ENCODE measurements at places on chromosomes 12 and 14.

DNA sequence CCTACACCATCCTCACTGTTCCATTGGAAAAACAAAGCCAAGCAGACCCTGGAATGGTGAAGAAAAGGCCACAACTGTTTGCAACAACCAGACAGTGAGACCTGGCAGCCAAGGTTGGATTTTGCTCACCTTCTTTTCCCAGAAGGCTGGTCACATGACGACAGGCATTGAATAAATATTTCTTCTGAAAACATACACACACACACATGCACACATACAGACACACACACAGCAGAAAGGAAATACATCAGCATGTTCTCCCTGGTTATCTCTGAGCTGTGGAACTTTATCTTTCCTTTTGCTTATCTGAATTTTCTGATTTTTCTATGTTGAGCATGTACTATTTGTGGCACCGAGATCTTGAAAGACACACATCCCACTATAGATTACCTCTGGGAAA, 38.0 kb upstream of the CCDC60 start:
- no peak for DNase-seq

GRCh38 chr14:55438066-55438683, 2.2 kb downstream of the TBPL2 start:
- DNase-seq = no peak

DNA sequence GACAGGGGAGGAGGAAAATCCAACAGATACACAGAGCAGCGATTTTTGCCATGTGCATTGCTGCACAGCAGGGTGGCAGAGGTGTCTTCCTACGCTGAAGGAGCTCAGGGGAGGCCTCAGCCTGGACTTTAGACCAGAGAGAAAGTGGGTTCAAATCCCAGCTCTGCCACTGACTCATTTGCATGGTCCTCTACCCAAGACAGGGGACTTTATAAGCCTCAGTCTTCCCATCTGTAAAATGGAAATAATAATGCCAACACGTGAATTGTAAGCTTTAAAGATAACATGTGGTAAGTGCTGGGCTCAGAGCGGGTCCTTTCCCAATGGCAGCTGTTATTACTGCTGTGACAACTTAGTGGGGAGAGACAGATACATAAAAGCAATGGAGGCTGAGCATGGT, 62.0 kb downstream of the MAP1LC3B2 start:
- no peak for DNase-seq

DNA sequence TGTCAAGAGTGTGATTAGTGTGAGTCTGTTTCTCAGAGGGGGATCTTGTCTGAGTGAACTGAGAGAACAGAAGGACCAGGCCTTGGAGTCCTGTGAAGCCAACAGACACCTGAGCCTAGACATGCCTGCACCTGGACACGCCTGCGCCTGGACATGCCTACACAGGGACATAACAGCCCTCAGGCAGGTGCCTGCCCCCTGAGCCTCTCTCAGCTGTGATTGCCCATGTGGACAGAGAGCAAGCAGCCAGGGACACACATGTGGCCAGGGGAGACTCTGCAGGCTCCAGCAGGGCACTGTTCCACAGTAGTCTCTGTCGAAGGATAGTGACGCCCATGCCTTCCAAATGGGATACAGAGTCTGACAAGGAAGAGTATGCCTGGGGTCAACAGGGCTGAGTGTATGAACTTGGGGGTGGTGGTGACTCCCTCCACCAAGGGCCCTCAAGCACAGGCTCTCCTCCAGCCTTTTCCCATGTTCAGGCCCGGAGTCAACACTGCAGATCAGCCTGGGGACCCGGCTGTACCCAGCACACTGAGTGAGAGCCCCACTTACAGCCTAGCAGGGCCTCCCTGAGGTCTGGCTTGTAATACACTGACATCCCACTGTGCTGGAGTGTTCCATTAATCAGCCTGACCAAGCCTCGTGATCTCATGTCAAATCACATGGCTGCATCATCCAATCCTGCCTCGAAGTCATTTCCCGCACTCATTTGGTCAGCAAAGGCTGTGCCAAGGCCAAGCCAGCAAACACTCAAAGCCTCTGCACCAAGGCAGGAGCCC, 173.0 kb downstream of the CALM1 start:
- DNase-seq = no peak

GRCh38 chr12:6956021-6956727, 5.0 kb downstream of the PTPN6 start:
- DNase-seq = no peak

GRCh38 chr12:89363582-89363981, 11.3 kb upstream of the DUSP6 start:
- DNase-seq = no peak

DNA sequence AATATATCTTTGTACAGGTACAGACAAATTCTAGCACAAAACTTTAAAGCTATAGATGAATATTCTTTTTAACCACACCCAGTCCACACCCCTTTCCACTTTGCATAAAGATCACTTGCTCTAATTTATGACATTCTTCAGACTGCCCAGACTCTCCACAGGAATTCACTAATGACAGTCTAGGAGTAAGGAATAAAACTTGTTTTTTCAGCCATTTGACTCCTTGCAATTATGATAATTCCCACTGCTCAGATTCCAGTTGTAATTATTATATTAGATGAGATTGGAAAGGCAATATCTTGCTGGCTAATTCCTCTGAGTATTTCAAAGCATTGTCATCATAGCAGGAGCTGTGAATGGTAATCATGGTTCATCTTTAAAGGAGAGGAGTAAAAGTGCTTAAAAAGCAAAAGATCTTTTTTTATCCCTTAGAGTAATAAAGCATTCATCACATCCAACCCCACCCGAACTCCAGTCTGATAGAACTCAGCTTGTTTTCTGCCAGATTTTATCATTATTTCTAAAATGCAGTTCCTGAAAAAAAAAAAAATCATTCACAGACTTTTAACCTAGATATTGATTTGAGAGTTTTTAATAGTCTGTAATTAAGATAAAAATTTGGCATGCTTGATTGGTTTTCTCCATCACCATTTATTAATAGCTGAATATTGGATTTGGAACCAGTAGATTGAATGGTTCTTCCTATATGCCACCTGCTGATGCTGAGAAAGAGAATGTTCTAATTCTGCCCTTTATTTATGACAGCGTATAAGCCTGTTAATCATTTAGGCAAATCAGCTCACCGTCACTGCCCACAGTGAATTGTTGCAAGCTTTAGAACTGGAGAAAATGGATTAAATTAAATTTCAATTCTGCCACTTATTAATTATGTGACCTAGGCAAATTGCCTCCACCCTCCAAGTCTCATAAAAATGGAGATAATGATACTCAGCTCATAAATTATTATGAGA, 93.9 kb upstream of the RASSF8 start:
- no peak for DNase-seq

DNA sequence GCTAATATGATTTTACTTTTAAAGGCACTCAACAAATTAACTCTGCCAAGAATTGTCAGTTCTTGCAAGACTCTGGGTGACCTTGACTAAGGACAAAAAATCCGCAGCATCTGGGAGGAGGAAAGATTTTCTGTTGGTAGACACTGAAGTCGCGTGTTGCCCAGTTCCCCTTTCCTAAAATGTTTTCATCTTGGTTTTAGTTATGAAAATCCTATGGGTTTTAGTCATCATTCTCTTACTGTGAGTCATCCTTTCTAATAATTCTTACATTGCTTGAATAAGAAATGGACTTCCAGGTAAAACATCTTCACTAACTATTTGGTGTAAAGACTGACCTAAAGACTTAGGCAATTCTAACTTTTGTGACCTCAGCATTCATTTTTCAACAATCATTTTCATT, 9.1 kb downstream of the GSG1 start:
- DNase-seq = no peak

DNA sequence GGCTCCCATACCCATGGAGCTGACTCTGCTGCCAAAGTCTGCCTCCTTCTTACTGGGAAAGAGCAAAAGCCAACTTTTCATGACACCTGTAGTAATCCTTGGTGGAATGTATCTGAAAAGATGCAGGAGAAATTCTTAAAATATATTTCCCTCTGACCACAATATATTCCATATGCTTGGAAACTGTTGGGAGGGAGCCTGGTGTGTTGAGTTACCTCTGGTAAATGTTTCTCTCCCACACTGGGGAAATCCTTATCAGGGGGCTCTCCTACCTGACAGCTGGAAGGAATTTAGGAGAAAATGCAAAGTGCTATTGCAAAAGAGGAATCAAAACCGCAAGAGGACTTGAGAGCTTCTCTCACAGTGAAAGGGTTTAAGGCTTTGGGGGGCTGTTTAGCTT, 139.4 kb downstream of the TBX5 start:
- no peak for DNase-seq

- no peak for DNase-seq
Measured at GRCh38 chr12:16603260-16603915, 2.6 kb downstream of the LMO3 start.

DNA sequence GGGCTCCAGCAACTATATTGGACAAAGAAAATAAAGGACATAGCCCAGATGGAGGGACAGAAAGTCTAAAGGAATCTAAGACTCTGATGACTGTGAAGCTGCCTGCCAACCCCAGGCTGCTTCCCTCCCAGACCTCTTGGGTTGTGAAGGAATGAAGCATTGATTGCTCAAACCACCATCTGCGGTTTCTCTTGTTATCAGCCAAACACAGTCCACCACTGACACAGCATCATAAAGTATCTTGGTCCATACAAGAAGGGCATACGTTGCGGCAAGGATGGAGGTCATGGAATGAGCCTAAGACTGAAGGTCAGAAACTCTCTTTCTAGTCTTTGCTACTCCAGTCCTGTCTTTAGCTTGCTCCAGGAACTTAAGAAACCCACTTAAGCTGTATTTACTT, 58.5 kb upstream of the PLXNC1 start:
- no peak for DNase-seq

DNA sequence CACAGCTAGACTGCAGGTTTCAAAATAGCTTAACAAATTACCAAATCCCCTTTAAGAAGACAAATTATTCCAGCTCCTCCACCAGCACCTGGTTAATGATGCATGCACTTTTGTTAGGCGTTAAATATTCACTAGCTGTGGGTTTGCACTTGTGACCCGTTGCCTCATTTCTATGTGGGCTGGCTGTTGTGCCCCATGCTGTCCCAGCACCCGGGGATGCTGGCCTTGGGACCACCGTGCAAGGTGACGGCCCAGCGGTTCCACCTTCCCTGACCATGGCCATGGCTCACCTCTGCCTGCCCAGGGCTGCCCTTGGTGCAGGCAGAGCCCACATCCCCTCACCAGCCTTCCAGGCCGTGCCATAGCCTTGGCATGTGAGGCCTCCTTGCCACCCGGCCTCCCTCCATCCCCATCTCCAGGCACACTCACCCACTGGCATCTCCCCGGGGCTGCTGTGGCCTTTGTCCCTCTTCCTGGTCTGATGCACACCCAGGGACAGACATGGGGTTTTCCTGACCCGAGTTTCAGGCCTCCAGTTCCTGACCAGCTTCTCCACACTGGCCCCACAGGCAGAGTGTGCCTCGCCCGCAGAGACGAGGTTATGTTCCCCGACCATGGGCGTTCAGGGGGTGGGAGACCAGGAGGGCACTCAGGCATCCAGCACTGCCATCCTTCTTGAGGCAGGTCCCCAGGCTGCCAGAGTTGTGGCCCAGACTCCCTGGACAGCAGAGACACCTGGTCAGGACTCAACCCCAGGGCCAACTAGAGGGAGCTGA, 20.3 kb upstream of the C14orf180 start:
- no peak for DNase-seq

GRCh38 chr12:28882444-28882843, 266.6 kb upstream of the FAR2 start:
- no peak for DNase-seq

- no peak for DNase-seq
Measured at GRCh38 chr12:64598831-64599230, 11.5 kb upstream of the RASSF3 start.

GRCh38 chr14:27228053-27228452, 630.2 kb upstream of the NOVA1 start:
- DNase-seq = no peak

DNA sequence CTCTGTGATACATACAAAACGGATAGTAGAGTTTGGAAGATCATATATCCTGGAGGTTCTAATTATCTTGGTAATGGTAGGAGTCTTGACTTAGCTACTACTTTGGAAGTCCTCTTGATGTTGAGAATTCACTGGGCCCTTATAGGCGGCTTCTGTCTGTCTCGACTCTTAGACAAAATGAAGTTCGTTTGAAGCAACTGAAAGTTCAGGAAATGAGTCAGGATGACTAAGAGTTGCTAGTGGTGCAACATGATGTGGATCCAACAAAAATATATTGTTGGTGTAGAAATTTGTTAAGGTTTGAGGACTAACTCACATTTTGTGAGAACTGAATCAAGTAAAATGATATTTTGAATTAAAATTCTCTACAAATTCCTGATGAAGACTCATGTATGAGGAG, 272.7 kb downstream of the AEBP2 start:
- no peak for DNase-seq

DNA sequence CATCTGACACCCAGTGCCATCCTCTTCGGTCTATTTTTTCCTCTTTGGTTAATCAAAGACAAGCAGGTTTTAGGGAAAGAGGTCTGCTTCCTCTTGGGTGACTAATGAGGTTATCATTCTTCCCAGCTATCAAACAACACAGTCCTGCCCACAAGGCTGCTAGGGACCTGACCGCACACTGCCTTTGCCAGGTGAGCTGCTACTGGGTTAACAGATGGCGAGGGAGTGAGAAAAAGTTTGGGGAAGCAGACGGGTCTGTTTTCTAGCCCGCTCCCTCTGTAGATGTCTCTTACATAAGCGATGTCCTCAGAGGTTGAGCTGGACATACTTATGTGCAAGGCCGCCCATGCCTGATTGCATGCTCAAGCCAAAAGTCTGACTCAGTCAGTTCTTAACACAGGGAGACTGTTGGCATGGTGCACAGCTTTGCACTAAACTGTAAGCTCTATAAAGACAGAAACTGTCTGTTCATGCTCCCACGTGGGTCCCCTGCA, 94.1 kb downstream of the SLC15A4 start:
- DNase-seq = no peak

DNA sequence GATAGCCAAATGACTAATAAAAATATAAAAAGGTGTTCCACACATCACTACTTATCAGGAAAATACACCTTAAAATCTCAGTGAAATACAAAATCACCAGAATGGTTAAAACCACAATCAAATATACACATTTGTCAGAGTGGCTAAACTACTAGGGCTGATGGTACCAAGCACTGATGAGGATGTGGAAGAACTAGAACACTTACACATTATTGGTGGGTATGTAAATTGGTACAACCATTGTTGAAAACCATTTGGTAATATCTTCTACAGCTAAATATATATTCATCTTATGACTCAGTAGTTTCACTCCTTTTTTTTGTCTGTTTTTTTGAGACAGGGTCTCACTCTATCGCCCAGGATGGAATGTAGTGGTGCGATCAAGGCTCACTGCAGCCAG, 48.5 kb upstream of the TTC7B start:
- no peak for DNase-seq

DNA sequence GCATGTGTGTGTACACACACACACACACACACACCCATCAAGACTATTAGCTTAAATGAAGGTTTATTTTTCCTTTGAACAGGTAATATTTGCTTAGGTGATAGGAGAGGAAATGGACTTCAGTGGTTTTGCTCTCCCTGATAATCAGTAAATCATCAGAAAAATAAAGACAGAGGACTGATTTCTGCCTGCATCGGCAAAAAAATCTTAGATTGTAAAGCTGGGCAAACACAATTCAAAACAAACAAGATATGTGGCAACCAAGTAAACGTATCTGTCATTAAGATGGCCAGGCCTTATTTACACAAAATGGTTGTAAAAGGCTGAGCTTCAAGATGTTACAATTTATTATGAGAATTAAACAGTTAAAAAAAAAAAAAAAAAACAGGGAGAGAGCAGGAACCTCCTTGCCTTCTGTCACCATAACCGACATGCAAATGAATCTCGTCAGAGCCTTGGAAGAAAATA, 31.3 kb downstream of the PRKD1 start:
- DNase-seq = no peak

Data from stimulated activated CD8-positive, alpha-beta memory T cell treated with anti-CD3 and anti-CD28 coated beads, Interleukin-15, amount 100 ng/mL, for 48 hours (primary cell).